ENCODE measurements at places on chromosomes 7 and 10.

GRCh38 chr10:110413903-110414547 is 83.7 kb upstream of the DUSP5 start:
- no peak for DNase-seq

GRCh38 chr10:4658777-4659176 is 167.2 kb upstream of the AKR1E2 start:
- no peak for DNase-seq

GRCh38 chr7:149875396-149875795 is 1.6 kb downstream of the ATP6V0E2 start:
- no peak for DNase-seq

DNA sequence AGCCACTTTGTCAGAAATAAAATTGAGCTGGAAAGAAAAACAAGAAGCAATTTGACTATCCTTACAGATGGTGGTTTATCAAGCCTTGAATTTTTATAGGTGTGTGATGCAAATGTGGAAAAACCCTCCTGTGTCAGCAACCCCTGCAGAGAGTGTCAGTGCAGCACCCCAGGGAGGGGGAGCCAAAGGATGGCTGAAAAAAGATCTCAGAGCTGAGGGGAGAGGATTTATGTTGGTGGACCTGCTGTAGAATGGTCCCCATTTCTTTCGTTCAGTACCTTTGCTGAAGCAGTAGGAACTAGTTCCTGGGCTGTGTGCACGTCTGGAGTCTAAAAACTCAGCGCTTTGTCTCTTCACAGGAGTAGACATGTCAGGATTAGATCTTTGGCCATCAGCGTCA is 239.0 kb downstream of the PHTF2 start:
- no peak for DNase-seq

DNA sequence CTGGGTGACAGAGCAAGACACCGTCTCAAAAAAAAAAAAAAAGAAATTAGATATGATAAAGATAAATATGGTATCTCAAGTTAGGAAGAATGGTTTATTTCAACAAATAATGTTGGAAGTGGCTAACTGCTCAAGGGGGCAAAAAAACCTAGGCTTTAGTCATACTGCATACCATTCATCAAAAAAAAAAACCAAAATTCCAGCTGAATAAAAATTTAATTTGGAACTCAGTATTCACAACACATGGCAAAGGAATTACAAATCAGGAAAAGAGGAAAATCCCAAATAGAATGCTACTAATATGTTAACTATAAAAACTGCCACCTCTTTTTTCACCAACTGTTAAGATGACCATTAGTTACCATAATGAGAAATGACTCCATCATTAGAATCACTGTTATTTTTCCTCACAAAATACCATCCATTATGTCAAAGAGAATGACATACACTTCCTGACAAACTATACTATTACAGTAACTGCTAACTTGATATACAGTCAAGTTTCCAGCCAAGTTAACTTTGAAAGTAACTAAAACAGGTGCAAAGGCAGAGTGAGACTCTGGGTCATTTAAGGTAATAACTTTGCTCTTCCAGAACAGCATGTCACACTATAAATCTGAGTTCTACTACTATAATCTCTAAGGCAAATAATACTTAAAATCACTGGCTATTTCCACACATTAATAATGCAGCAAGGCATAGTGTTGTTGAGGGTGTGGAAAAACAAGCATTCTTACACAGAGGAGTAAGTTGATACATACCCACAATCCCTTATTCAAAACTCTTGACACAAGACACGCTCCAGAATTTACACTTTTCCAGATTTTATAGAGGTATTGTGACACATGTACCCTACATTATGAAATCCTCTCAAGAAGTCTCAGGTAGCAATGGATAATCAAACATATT is 10.2 kb downstream of the KBTBD2 start:
- no peak for DNase-seq

GRCh38 chr7:7183061-7183837 is 905 bp downstream of the C1GALT1 start:
- no peak for DNase-seq

GRCh38 chr7:55575098-55575497 is 2.8 kb upstream of the VOPP1 start:
- no peak for DNase-seq

DNA sequence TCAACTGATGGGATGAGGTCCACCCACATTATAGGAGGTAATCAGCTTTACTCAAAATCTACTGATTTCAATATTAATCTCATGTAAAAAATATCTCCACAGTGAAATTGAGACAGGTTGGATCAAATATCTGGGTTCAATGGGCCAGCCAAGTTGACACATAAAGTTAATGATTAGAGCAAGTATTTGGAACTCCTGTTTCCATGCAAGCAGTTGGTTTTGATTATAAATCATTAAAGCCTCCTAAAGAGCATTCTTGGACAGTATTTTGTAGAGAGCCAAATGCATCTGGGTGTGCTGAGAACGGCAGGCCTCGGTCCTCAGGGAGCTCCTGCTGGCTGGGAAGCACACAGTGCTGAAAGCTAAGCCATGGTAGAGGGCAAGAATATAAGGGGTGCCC is 126.9 kb upstream of the BTBD16 start:
- no peak for DNase-seq

DNA sequence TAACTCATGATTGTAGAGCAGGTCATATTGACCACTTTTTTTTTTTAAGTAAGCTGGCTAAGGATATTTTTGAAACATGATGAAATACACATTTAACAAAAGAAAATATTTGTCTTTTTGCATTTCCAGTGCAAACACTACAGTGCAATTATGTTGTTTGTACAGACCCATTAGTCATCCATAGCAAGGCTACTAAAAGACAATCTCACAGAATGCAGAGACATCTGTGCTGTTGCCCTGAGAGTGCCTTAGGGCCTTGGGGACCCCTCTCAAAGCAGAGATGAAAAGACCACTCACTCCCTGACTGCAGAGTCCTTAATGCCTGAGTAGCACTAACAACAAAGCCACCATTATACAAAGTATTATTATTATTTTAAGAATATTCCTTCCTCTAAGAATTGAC is 104.5 kb downstream of the NRCAM start:
- no peak for DNase-seq

GRCh38 chr10:131769571-131770410 is 131.0 kb upstream of the PPP2R2D start:
- no peak for DNase-seq

- DNase-seq: no peak
Measured at GRCh38 chr10:22693371-22693784, 21.0 kb downstream of the PIP4K2A start.

- DNase-seq: no peak
Measured at GRCh38 chr10:111756217-111757061, 427.1 kb downstream of the GPAM start.

Data from T-helper 2 cell (primary cell).